ENCODE measurements at places on chromosomes 7 and 10.

GRCh38 chr10:91653219-91653870, 20.5 kb upstream of the PPP1R3C start:
- no peak for DNase-seq

- no peak for DNase-seq
These were observed 143.3 kb downstream of the TES start for GRCh38 chr7:116353647-116354046.

- DNase-seq, result no peak
These were observed 32.7 kb downstream of the GFRA1 start for GRCh38 chr10:116240157-116240950.

GRCh38 chr7:136179851-136180721, 202.9 kb upstream of the MTPN start:
- no peak for DNase-seq

GRCh38 chr10:120432209-120432608, 24.8 kb upstream of the PLPP4 start:
- no peak for DNase-seq

GRCh38 chr10:16566202-16566805, 44.6 kb upstream of the C1QL3 start:
- no peak for DNase-seq

GRCh38 chr7:388023-388960, 98.3 kb downstream of the FOXL3 start:
- no peak for DNase-seq
